ENCODE measurements at places on chromosomes 1 and 21.

GRCh38 chr1:214473387-214473786 is 78.0 kb downstream of the PTPN14 start:
- no peak for DNase-seq

- DNase-seq = no peak
These were observed 1784.5 kb downstream of the MRPL39 start for GRCh38 chr21:23822760-23823159.

DNA sequence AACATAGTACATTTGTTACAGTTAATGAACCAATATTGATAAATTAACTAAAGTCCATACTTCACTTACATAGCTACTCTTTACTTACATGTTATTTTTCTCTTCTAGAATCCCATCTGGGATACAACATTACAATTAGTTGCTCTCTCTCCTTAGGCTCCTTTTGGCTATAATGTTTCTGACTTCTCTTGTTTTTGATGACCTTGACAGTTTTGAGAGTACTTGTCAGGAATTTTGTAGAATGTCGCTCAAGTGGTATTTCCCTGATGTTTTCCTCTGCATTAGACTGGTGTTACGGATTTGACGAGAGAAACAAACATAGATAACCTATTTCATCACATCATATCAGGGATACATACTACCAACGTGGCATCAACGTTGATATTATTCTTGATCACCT is 925.4 kb upstream of the TMPRSS15 start:
- DNase-seq = no peak

DNA sequence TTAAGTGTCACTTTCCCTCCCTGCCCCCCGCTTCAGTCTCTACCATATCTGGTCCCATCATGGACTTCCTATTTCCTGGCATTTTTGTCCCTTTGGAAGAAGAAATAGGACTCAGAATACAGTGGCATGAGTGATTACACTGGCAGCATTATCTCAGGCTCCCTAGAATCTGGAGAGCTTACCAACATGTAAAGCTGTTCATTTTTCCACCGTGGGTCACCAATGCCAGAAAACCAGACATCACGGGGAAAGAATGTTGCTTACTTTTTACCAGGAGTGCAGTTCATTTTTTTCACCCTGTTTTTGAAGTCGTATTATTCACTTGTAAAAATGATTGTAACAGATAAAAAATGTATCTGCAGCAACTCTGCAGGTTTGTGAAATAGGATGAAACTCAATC is 44.8 kb downstream of the BACH1 start:
- DNase-seq = no peak

- DNase-seq = no peak
These were observed 1.1 kb downstream of the CHML start for GRCh38 chr1:241638909-241639622.

DNA sequence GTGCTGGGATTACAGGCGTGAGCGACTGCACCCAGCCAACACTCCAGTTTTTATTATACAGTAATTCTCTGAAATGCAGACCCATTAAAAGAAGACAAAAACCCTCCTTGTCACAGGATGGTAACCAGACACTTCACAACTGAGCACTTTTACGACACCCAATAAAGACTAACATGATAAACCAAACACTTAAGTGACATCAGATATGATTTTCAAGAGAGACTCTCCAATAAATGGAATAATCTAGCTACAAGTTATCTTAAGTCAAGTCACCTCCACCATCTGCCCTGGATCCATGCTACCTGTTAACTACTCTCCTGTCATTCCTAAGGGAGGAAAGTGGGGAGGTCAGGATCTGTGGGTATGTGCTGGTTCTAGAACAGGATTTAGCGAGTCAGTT is 5.6 kb downstream of the GNG12 start:
- DNase-seq = no peak

DNA sequence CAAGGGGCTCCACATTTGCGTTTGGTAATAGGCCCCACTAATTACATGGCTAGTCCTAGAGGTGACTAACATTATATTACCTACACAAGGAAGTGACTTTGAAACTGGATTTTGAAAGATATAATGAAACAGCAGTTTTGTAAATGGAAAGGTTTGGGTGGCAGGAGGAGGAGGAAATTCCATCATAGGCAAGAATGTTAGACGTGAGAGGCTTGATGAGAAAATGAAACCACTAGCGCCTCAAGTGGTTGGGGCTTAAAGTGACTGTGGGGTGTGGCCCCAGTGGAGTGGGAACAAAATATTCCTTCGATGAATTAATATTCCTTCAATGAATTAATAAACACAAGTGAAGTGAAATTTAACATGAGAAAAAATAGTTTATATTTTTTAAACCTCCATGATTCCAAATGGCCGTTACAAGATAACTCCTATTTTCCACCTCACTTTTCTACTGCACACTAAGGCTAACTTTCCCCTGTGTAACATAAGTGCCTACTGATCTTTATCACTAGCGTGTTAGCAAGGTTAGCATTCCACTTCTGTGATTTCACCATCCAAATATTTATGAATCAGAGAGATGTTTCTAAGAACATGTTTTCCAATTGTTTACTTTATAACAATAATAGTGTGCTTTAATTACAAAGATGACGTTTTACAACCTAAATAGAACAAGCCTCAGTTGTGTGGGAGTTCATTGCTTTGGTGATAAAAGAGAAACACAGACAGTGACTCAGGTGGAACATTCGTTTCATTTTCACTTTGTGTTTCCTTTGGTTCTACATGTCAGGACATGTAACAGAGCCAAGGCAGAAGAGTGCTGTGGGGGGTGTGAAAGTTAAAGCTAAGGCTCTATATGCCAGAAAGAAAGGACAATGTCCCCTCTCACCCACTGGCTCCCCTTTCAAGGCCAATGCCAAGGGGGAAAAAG is 12.5 kb upstream of the ATF3 start:
- DNase-seq = peak; percentile 32

DNA sequence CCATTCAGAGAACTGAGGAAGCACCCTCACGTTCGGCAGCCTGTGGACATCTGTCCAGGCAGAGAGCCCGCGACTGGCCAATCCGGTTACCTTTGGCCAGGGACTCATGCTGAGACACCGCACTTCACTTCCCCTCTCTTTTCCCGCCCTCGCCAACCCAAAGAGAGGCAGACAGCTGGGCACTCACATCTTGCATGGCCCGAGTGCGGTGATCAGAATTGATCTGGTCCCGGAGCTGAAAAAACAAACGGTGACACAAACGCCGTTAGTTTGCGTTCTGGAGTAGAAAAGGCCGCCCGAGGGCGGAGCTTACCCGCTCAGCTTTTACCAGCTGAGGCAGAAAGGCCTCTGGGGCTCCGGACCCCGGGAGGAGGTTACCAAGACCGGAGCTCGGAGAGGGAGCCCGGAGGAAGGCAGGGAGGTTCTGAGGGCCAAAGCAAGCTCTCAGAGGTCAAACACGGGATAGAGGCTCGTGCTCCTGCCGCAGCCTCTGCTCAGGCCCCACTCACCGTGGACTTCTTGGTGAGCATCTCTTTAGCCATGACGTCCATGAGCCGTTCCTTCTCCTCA is 376 bp downstream of the SF3A3 start:
- no peak for DNase-seq

DNA sequence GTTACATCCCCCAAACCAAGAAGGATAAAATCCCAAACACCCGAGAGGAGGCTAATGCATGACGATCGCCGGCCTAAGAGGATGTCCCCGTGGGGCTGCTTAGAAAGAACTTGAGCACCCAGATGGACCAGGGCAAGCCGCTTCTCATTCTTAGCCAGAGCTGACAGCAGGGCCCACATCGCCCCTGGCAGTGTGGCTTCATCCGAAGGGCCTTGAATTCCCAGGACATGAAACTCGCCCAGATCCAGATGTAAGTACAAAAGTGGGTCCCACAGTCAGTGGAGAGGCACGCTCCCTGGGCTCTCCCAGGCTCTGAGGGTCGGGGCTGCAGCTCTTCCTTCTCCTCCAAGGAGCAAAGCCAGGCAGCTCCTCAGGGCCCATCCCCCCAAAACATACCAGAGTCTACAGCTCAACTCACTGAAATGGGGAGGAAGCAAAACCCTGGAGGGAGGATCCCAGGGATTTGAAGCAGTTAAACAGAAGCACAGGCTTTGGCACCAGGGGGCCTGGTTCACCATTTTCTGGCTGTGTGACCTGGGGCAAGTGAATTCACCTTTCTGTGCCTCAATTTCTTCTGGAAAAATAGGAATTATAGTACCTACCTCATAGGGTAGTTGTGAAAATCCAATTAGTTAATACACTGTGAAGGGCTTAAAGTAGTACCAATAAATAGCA is 85.6 kb downstream of the MAN1C1 start:
- DNase-seq = no peak

DNA sequence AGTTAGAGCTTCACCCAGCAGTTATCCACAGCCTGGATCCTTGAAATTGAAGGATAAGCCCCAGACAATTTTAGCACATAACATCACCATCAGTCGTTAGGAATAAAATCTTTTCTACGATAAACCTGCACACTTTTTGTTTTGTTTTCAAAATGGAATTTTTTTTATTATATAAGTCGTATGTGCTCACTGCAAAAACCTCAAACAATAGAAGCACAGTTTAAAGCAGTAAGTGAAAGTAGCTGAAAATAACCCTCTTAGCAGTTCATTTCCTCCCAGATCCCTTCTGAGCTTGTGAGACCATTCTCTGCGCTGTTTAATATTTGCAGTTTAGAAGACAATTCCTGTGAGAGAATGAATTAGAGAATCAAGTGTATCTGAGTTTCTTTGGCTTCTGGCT is 38.3 kb downstream of the ELK4 start:
- no peak for DNase-seq

GRCh38 chr21:21622460-21623234 is 624.4 kb downstream of the NCAM2 start:
- no peak for DNase-seq

DNA sequence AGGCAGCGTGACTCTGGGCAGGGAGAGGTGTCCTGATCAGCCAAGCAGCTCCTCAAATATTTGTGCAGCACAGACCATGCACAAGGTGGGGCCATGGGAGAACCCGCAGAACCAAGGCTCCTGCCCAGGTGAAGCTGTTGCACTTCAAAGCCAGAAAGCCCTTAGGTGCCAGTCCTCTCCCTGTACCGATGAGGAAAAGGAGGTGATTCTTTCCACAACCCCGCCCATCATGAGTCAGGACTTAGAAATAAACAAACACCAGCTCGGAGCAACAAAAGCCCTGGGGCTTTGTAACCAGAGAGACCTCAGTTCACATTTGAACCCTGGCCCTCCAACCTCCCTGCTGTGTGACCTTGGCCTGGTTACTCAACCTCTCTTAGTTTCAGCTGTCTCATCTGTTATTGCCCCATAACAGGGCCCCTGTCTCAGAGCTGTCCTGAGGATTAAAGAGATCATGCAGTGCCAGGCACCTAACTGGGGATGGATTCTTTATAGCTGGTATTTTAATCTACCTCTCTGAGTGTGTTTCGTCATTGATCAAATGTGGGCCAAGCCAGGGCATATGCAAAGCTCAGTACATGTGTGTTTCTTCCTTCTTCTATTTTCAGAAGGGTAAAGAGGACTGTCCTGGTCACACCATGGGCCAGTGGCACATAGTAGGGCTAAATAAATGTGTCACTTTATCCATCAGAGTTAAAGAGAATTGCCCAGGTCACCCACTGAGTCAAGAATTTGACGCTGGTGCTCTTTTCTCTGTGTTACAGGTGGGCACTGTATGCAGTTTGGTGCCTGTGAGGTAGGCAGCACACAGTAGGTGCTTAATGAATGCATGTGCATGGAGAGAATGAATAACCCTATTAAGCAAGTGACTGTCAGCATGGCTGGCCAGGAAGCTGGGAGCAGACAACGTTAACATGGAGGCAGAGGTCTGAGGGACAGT is 1.4 kb downstream of the LDLRAD1 start:
- no peak for DNase-seq

- DNase-seq = no peak
These were observed 61.4 kb upstream of the DIRAS3 start for GRCh38 chr1:68111519-68112436.

DNA sequence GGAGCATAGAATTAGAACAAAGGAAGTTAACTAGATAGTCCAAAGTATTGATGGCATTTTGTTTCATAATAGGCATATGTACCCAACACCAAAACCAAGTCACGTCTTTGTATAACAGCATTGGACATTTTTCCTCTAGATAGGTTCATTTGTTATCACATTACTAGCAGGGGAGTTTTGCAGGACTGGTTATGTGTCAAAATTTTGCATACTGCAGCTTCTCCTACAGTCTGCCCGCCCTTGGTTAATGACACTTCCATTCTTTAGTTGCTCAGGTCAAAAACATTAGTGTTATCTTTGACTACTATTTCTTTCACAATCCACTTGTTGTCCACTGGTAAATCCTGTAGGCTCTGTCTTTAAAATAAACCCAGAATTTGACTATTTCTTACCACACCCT is 8.9 kb downstream of the CAPZA1 start:
- no peak for DNase-seq

DNA sequence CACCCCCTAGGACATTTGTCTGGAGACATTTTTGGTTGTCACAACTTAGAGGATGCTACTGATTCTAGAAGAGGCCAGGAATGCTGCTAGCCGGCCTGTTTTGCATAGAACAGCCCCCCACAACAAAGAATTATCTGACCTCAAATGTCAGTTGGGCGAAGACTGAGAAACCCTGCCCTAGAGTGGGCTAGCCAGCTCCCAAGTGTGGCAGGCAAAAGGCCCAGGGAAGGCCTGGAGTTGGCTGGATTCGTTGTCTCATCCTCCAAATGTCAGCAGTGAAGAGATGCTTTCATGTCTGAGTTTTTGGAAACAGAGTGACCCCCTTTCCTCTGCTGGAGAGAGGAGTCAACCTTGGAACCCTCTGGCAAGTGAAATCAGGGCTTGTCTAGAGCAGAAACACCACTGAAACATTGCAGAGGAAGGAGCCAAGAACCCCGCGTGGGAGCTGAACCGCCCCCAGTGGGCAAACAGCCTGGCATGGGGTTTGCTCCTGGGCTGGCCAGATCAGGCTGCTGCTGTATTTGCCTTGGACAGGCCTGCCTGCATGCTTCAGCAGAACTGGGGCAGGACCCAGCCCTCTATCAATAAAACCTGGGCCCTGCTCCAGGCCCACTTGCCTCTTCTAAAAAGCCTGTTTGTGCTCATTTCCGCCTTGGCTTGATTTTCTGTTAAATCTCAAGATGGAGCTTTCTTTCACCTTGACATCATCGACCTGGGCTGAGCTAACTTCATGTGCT is 32.9 kb downstream of the RASSF5 start:
- DNase-seq = no peak

- no peak for DNase-seq
These were observed 10.5 kb downstream of the RPL5 start for GRCh38 chr1:92842082-92843045.

GRCh38 chr1:221503268-221503667 is 238.6 kb downstream of the DUSP10 start:
- DNase-seq = no peak

GRCh38 chr1:61337441-61337951 is 255.1 kb downstream of the NFIA start:
- DNase-seq = no peak

Measured in stimulated activated effector memory CD8-positive, alpha-beta T cell treated with anti-CD3 and anti-CD28 coated beads, Interleukin-12 subunit alpha, Interleukin-12 subunit beta, amount 100 ng/mL, for 72 hours (primary cell).